ENCODE measurements at places on chromosomes 1 and 21.

GRCh38 chr1:101064697-101065096 lies 39.1 kb upstream of the DPH5 start:
- no peak overlapping the region for H3K27ac ChIP-seq
- H3K36me3 ChIP-seq = no peaks in the 10 kb centered on the region
- H3K27me3 ChIP-seq = no peaks in the 10 kb centered on the region

GRCh38 chr1:151158326-151158725 lies 1.9 kb downstream of the TNFAIP8L2 start:
- no peak overlapping the region for H3K27ac ChIP-seq
- no peak overlapping the region for H3K4me3 ChIP-seq
- H3K4me1 ChIP-seq = no peaks in the 10 kb centered on the region
- peaks cover 41% of the 10 kb centered on the region for H3K36me3 ChIP-seq

DNA sequence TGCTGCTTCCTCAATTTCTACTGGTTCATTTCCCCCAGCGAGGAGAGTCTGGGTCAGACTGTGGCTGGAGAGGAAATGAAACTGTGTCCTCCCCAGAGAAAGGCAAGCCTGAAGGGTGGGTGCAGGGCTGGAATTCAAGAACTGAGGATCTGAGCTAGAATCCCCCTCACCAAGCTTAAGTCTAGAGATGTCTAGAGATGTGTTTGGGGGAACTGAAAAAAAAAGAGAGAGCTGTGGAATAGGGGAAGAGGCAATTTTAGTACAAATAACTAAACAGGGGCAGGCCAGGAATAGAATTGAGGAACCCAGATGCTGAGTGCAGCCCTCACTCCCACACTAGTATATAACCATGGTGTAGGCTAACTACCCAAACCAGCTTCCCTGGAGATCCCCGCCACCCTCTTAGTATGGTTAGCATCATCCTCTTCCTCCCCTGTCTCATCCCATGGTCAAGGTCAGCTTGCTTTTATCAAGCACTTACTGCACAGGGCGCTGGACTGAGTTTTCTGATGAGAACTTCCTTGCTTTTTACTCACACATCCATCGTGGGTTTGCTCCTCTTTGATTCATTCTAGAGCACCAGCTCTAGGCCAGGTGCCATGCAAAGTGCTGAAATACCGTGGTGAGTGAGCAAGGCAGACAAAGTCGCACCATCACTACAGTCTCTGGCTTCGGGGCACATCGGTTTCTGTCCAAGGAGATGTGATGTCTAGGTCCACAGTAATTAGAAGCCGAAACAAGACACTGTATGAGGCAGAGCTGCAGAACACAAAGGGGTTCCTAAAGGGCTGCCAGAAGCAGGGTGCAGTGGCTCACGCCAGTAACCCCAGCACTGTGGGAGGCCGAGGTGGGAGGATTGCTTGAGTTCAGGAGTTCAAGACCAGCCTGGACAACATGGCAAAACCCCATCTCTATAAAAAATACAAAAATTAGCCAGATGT lies 112.9 kb upstream of the IPO9 start:
- H3K4me3 ChIP-seq = no peak overlapping the region
- H3K27me3 ChIP-seq = no peaks in the 10 kb centered on the region
- DNase-seq = no peak
- H3K4me1 ChIP-seq = peaks cover 70% of the 10 kb centered on the region
- peaks cover 27% of the 10 kb centered on the region for H3K36me3 ChIP-seq
- peak overlapping the region; percentile 93 for H3K27ac ChIP-seq

DNA sequence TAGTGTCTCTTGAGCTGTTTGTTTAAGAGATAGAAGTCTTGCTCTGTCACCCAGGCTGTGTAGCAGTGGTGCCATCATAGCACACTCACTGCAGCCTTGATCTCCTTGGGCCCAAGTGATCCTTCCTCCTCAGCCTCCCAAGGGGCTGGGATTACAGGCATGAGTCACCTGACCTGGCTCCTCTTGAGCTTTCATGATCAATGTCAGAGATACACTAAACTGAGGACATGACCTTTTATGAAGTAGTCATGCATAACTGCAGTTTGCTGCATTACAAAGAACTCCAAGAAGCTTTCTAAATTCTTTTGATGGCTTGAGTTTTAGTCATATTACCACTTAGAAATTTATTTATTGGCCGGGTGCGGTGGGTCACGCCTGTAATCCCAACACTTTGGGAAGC lies 77.7 kb downstream of the CC2D1B start:
- no peak for DNase-seq
- no peaks in the 10 kb centered on the region for H3K27me3 ChIP-seq
- no peaks in the 10 kb centered on the region for H3K36me3 ChIP-seq

- no peak for DNase-seq
- H3K27me3 ChIP-seq = no peaks in the 10 kb centered on the region
- no peak overlapping the region for H3K4me3 ChIP-seq
- peaks cover 24% of the 10 kb centered on the region for H3K4me1 ChIP-seq
- H3K36me3 ChIP-seq = no peaks in the 10 kb centered on the region
These were observed 18.6 kb downstream of the ACOT11 start for GRCh38 chr1:54566438-54567141.

GRCh38 chr1:237700181-237700580 lies 190.5 kb downstream of the ZP4 start:
- no peaks in the 10 kb centered on the region for H3K36me3 ChIP-seq
- DNase-seq = no peak
- H3K4me3 ChIP-seq = no peak overlapping the region
- no peaks in the 10 kb centered on the region for H3K4me1 ChIP-seq

GRCh38 chr1:246784621-246785493 lies 60.6 kb downstream of the SCCPDH start:
- DNase-seq = no peak
- no peak overlapping the region for H3K27ac ChIP-seq
- peaks cover 6% of the 10 kb centered on the region for H3K36me3 ChIP-seq
- H3K4me1 ChIP-seq = peaks cover 15% of the 10 kb centered on the region
- H3K4me3 ChIP-seq = no peak overlapping the region

- H3K4me1 ChIP-seq = peaks cover 16% of the 10 kb centered on the region
- no peak overlapping the region for H3K27ac ChIP-seq
- H3K36me3 ChIP-seq = no peaks in the 10 kb centered on the region
- H3K4me3 ChIP-seq = no peak overlapping the region
These were observed 4.1 kb downstream of the NBL1 start for GRCh38 chr1:19648239-19648638.

GRCh38 chr1:179129702-179130473 lies 48.0 kb downstream of the TOR3A start:
- no peaks in the 10 kb centered on the region for H3K27me3 ChIP-seq
- peaks cover 48% of the 10 kb centered on the region for H3K4me1 ChIP-seq
- peaks cover 92% of the 10 kb centered on the region for H3K36me3 ChIP-seq
- H3K27ac ChIP-seq = no peak overlapping the region

DNA sequence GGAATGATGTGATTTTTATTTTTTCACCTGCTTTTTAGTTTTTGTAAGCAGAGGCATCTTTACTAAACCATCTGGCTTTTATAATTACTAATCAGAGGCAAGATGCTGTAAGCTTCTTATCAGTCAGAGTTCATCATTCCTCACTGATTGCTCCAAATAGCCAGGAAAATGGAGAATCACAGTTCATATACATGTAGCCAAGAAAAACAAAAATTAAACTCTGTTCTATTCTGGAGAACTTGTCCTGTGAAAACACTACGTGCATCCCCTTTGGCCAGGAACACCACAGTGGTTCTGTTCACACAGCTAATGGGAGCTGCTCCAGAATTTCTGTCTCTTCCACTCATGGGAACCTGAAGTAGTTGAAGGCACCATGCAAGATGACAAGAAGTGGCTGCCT lies 725.5 kb upstream of the CHRM3 start:
- DNase-seq = no peak
- H3K27me3 ChIP-seq = no peaks in the 10 kb centered on the region

DNA sequence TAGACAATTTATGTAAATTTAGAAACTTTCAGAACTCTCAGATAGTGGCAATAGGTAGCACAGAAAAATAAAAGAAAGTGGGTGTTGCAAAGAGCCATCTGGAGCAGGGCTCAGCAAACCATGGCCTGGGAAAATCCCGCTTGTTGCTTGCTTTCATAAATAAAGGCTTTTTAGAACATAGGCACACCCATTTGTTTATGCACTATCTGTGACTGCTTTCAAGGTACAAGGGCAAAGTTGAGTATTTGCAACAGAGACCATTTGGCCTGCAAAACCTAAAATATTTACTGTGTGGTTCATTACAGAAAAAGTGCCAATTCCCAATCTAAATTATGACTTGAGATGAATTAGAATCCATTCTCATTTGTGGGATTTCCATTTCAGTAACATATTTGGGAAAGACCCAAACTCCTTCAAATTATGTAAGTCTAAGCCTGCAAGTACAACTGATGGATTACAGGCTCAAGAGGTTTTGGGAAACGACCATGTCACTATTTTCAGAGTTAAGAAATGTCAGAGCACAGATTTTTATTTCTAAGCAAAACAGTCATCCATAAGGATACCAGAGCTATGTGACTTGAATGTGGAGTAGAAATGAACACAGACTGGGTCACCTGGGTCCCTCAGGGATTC lies 43.5 kb upstream of the DPT start:
- H3K36me3 ChIP-seq = no peaks in the 10 kb centered on the region
- no peak for DNase-seq
- no peaks in the 10 kb centered on the region for H3K4me1 ChIP-seq
- no peak overlapping the region for H3K4me3 ChIP-seq

- H3K36me3 ChIP-seq = peaks cover 80% of the 10 kb centered on the region
- no peaks in the 10 kb centered on the region for H3K4me1 ChIP-seq
- no peak for DNase-seq
- no peak overlapping the region for H3K27ac ChIP-seq
- no peak overlapping the region for H3K4me3 ChIP-seq
- no peaks in the 10 kb centered on the region for H3K27me3 ChIP-seq
These were observed 13.2 kb downstream of the SLX9 start for GRCh38 chr21:44952929-44953627.

GRCh38 chr21:30924146-30924700 lies 42.8 kb upstream of the KRTAP11-1 start:
- no peak overlapping the region for H3K4me3 ChIP-seq
- H3K27me3 ChIP-seq = no peaks in the 10 kb centered on the region
- H3K36me3 ChIP-seq = no peaks in the 10 kb centered on the region
- H3K27ac ChIP-seq = no peak overlapping the region
- no peak for DNase-seq
- no peaks in the 10 kb centered on the region for H3K4me1 ChIP-seq

DNA sequence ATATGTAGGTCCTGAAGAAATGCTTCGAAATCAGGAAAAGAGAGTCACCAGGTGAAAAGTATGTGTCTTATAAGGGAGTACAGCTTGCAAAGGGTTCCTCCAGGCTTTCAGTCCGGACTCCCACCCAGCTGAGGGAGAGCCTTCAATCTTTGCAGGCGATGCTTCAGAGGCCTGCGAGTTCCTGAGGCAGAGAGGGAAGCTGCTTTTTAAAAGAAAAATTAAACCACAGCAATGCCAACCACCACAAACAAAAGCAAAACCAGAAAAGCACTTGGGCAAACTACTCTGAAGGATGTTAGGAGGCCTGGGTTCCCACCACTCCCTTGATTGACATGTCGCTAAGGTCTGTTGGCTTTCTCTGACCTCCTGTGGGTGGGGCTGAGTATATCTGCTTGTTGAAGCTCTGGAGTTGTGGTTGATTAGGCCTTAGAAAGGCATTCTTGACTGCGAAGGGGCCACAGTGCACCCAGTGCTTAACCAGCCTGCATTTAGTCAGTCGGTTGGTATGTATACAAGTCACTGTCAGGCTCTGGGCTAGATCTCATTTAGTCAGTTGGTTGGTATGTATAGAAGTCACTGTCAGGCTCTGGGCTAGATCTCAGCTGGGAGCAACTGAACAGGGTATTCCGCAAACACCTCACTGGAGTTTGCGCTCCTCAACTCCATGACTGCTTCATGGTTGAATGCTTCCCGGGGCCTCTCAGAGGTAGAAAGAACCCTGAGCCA lies 1.2 kb downstream of the NIPAL3 start:
- H3K36me3 ChIP-seq = peaks cover 18% of the 10 kb centered on the region
- H3K27me3 ChIP-seq = no peaks in the 10 kb centered on the region
- DNase-seq = peak; percentile 97
- peak overlapping the region; percentile 97 for H3K27ac ChIP-seq
- peak overlapping the region; percentile 41 for H3K4me3 ChIP-seq

DNA sequence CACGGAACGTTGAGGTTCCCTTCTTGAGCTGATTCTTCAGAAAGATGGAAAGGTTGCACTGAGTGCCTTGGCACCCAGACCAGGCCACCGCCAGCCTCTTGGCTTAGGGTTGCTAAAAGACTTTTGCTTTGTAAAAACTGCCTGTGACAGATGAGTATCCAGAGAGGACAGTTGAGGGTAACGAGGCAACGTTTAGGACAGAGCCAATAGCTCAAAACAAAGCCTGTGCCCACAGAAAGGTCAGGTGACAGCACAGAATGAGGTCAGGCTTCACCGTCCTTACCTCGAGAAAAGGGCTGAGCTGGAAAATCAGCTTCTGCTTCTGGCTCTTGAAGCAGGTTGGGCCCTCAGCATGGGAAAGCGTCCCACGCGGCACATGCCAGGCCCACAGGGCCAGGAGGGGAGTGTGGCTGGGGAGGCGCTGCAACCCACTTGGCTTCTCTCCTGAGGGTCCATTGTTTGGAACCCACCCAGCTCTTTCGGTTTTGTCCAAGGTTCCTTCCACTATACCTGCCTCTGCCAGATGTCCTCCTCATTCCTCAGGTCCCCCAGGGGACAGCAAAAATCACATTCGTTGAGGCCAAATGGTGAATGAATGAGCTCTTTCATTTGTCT lies 55.5 kb downstream of the SCCPDH start:
- no peak for DNase-seq
- H3K27me3 ChIP-seq = no peaks in the 10 kb centered on the region
- peaks cover 8% of the 10 kb centered on the region for H3K36me3 ChIP-seq
- H3K4me3 ChIP-seq = no peak overlapping the region
- H3K4me1 ChIP-seq = peaks cover 15% of the 10 kb centered on the region

GRCh38 chr1:69363236-69363635 lies 204.5 kb upstream of the LRRC7 start:
- no peak overlapping the region for H3K27ac ChIP-seq
- DNase-seq = no peak
- no peaks in the 10 kb centered on the region for H3K27me3 ChIP-seq
- H3K4me3 ChIP-seq = no peak overlapping the region

- no peaks in the 10 kb centered on the region for H3K36me3 ChIP-seq
- no peak for DNase-seq
- H3K4me3 ChIP-seq = no peak overlapping the region
- no peak overlapping the region for H3K27ac ChIP-seq
- peaks cover 37% of the 10 kb centered on the region for H3K4me1 ChIP-seq
- H3K27me3 ChIP-seq = no peaks in the 10 kb centered on the region
These were observed 48.3 kb upstream of the POFUT2 start for GRCh38 chr21:45335761-45336534.

GRCh38 chr1:183996040-183996384 lies 41.5 kb downstream of the COLGALT2 start:
- H3K4me3 ChIP-seq = no peak overlapping the region
- no peak overlapping the region for H3K27ac ChIP-seq
- peaks cover 10% of the 10 kb centered on the region for H3K4me1 ChIP-seq
- no peaks in the 10 kb centered on the region for H3K36me3 ChIP-seq
- no peak for DNase-seq
- no peaks in the 10 kb centered on the region for H3K27me3 ChIP-seq

DNA sequence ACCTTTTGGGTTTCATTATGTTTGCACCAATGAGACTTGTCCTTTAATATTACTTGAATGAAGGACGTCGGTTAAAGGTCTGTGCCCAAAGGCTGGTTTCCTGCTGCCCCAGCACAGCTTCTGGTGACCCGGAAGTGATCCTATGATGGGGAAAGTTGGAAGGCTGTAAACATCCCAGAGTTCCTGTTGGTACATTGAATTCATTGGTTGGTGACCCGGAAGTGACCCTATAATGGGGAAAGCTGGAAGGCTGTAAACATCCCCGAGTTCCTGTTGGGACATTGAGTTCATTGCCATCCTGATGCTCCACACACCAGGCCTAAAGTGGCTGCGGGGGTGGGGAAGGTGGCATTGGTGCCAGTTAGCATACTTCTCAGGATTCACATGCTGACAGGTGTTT lies 187.3 kb downstream of the RYR2 start:
- DNase-seq = no peak
- no peak overlapping the region for H3K4me3 ChIP-seq
- no peaks in the 10 kb centered on the region for H3K36me3 ChIP-seq
- H3K27me3 ChIP-seq = no peaks in the 10 kb centered on the region
- no peak overlapping the region for H3K27ac ChIP-seq
- no peaks in the 10 kb centered on the region for H3K4me1 ChIP-seq

All from SJSA1 (cell line).